Fibroblast of the aortic adventitia (primary cell): ENCODE measurements at places on chromosomes 11 and 22. TPM values are rescaled to one million over a fixed set of nuclear protein-coding genes. Genes with fewer than 3 reads are reported as not detected.

GRCh38 chr22:40433416-40434090 lies 63.2 kb downstream of the SGSM3 start:
- DNase-seq: no peak

GRCh38 chr11:34284811-34285481 lies 72.9 kb downstream of the ABTB2 start:
- DNase-seq: no peak

GRCh38 chr22:28730179-28730578 lies 11.4 kb downstream of the CHEK2 start:
- DNase-seq: no peak

DNA sequence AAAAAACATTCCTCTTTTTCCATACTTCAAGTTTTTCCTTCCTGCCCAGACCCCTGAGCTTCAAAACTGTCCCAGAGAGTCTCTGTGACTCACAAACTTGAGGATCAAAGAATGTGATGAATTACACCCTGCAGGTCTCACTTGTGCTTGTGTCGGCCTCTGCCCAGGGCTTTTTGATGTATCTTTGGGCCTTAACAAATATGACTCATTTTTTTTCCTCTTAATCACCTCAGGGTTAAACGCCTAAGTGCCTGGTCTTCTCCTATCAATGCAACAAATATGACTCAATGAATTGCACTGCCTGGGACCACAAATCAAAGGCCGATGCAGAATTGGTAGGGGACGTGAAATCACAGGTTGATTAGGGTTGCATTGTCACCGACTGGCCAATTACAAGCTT lies 267.7 kb downstream of the LARGE1 start:
- no peak for DNase-seq

FADD gene
- 21.8 and 30.8 TPM in 2 replicates for total RNA-seq

GAL3ST1 gene
- not detected in 2 replicates for total RNA-seq

SH3BP1 gene
- total RNA-seq: 1.8 and 4.6 TPM in 2 replicates
